Osteoblast (primary cell): ENCODE measurements at places on chromosomes 2 and 18. TPM values are rescaled to one million over a fixed set of nuclear protein-coding genes. Genes with fewer than 3 reads are reported as not detected.

DNA sequence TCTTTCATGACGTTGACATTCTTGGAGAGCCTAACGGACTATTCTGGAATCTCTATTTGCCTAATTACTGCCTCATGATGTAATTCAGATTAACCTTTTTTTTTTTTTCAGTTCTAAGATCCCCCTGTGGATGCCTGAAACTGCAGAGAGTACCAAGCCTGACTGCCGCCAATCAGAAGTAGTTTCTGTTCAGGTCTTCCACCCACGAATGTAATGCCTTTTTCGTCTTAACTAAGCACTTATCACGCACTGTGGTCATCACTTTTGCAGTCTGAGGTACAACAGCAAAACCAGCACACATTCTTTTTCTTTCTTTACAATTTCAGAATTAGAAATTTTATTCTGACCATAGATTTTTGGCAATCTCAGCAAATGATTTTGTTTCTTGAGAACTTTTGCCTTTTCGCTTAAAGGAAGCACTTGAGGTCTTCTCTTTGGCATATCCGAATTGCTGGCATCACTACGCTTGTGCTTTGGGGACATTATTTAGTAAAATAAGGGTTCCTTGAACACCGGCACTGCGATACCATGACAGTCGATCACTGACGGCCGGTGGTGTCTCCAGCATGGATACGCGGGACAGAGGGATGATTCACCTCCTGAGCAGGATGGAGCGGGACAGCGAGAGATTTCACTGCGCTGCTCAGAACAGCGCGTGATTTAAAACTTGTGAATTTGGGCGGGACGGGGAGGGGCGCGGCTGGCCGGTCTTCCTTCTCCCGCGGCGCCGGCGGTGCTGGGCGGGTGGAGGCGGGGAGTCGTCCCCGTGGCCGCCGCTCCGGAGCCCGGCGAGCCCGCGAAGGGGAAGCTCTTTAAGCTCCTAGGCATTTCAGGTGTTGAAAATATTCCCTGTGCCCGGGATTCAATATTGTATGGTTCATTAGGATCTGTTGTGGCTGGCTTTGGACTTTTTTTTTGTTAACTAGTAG, 32.0 kb upstream of the GPR55 start:
- DNase-seq, result peak; percentile 93

DNA sequence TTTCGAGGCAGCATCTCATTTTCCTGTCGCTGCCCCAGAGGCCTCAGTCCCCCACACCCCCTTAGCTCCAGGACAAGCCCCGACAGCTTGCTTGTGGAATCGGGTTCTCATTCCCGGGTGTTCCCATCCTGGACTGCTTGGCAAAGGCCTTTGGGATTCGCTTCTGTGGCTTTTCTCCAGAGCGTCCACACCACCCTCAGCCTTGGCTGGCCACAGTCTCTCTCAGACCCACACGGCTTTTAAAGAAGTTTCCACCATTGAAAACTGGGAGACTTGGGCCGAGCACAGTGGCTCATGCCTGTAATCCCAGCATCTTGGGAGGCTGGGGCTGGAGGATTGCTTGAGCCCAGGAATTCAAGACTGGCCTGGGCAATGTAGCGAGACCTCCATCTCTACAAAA, 2.7 kb downstream of the ESPNL start:
- DNase-seq, result peak; percentile 83

DNA sequence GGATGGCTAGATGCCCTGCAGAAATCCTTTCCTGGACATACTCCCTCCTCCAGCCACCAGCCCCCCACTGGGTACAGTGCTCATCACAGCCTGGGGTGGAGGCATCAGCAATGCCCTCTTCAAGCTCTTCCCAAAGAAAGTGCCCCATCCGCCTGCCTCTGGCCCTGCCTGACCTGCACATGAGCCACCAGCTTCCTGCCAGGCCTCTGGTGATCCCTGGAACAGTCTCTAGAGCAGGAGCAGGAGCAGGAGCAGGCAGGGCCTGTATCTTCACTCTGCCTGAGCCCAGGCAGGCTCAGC, 54.1 kb upstream of the CAB39 start:
- no peak for DNase-seq

The ANTXR1 gene
- 123 and 134 TPM in 2 replicates for total RNA-seq
